ENCODE measurements at places on chromosomes 5 and 9.

GRCh38 chr5:95241635-95242034 lies 43.3 kb downstream of the MCTP1 start:
- no peak overlapping the region for H3K27ac ChIP-seq
- no peaks in the 10 kb centered on the region for H3K36me3 ChIP-seq
- H3K27me3 ChIP-seq, result no peaks in the 10 kb centered on the region
- H3K4me3 ChIP-seq, result no peak overlapping the region
- H3K4me1 ChIP-seq, result no peaks in the 10 kb centered on the region

- DNase-seq, result peak; percentile 21
- no peaks in the 10 kb centered on the region for H3K27me3 ChIP-seq
- H3K27ac ChIP-seq, result peak overlapping the region; percentile 43
- peaks cover 17% of the 10 kb centered on the region for H3K4me1 ChIP-seq
- H3K4me3 ChIP-seq, result no peak overlapping the region
These were observed 6.8 kb upstream of the CEL start for GRCh38 chr9:133054966-133055365.

DNA sequence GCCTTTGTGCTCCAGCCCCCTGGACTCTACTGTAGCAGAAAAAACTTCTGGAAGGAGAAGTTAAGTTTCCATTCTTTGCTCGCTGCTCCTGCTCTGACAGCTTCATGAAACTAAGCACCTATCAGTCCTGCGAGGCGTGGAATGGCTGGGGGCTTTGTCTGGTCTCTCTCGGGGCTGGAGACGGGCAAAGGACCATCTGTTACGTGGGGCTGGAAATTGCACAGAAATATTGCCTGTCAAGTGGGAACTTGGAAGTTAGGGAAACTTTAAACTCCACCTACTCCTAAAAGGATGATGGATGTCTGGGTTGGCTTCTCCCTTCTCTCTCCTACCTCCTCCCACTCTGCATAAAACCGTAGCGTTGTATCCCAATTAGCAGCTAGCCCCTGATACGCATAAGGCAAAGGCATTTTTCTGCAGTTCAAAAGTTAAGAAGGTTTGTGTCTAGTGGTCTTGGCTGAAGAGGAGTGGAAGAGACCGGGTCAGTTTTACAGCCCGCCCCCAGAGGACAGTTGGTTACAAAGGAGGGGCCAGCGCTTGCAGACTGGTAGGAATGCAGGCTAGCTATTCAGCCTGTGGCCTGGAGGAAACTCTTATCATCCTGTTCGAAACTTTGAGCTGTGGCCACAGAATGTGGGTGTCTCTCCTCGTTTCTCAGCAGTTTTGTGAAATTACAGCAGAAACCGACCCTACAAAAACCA lies 1.3 kb downstream of the FBXL7 start:
- DNase-seq, result peak; percentile 15
- peak overlapping the region; percentile 61 for H3K4me3 ChIP-seq
- no peaks in the 10 kb centered on the region for H3K36me3 ChIP-seq
- no peaks in the 10 kb centered on the region for H3K27me3 ChIP-seq
- H3K4me1 ChIP-seq, result peaks cover 3% of the 10 kb centered on the region
- peak overlapping the region; percentile 73 for H3K27ac ChIP-seq

GRCh38 chr9:1005043-1005667 lies 28.7 kb downstream of the DMRT3 start:
- DNase-seq, result no peak
- H3K27ac ChIP-seq, result no peak overlapping the region
- H3K27me3 ChIP-seq, result no peaks in the 10 kb centered on the region
- H3K36me3 ChIP-seq, result no peaks in the 10 kb centered on the region

DNA sequence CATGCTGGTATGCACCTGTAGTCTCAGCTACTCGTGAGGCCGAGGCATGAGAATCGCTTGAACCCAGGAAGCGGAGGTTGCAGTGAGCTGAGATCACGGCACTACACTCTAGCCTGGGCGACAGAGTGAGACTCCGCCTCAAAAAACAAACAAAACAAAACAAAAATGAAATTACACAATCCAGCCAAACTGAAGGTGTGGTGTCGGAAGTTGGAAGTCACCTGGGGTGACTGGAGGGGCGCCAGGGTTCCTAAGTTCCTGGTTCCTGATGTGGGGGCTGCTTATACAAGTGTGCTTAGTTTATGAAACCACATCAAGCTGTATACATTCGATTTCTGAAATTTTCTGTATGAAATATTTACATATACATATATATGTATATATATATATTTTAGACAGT lies 3.7 kb upstream of the DOLPP1 start:
- no peaks in the 10 kb centered on the region for H3K36me3 ChIP-seq
- DNase-seq, result no peak
- H3K4me1 ChIP-seq, result peaks cover 8% of the 10 kb centered on the region
- H3K4me3 ChIP-seq, result no peak overlapping the region

GRCh38 chr5:136676685-136677084 lies 311.3 kb upstream of the TRPC7 start:
- H3K36me3 ChIP-seq, result no peaks in the 10 kb centered on the region
- H3K27me3 ChIP-seq, result no peaks in the 10 kb centered on the region
- DNase-seq, result no peak
- no peaks in the 10 kb centered on the region for H3K4me1 ChIP-seq
- H3K27ac ChIP-seq, result no peak overlapping the region
- H3K4me3 ChIP-seq, result no peak overlapping the region

- H3K4me1 ChIP-seq, result peaks cover 3% of the 10 kb centered on the region
- no peak for DNase-seq
- H3K4me3 ChIP-seq, result no peak overlapping the region
- no peaks in the 10 kb centered on the region for H3K27me3 ChIP-seq
- no peaks in the 10 kb centered on the region for H3K36me3 ChIP-seq
These were observed 205.1 kb downstream of the ADAMTSL1 start for GRCh38 chr9:18678821-18679590.

GRCh38 chr5:138461343-138462125 lies 3.7 kb upstream of the EGR1 start:
- no peak overlapping the region for H3K4me3 ChIP-seq
- peaks cover 14% of the 10 kb centered on the region for H3K4me1 ChIP-seq
- DNase-seq, result no peak
- H3K27me3 ChIP-seq, result peaks cover 6% of the 10 kb centered on the region
- no peak overlapping the region for H3K27ac ChIP-seq

- DNase-seq, result no peak
- peaks cover 4% of the 10 kb centered on the region for H3K4me1 ChIP-seq
- H3K27me3 ChIP-seq, result no peaks in the 10 kb centered on the region
These were observed 55.0 kb downstream of the PJA2 start for GRCh38 chr5:109354761-109355160.

- no peak for DNase-seq
- H3K36me3 ChIP-seq, result no peaks in the 10 kb centered on the region
- peaks cover 16% of the 10 kb centered on the region for H3K4me1 ChIP-seq
These were observed 116.9 kb upstream of the CPEB4 start for GRCh38 chr5:173771121-173771724.

GRCh38 chr9:124215956-124216355 lies 41.8 kb upstream of the NEK6 start:
- no peak overlapping the region for H3K4me3 ChIP-seq
- no peaks in the 10 kb centered on the region for H3K4me1 ChIP-seq
- H3K27me3 ChIP-seq, result no peaks in the 10 kb centered on the region
- H3K27ac ChIP-seq, result no peak overlapping the region
- no peaks in the 10 kb centered on the region for H3K36me3 ChIP-seq

- H3K27ac ChIP-seq, result peak overlapping the region; percentile 52
- DNase-seq, result no peak
- no peak overlapping the region for H3K4me3 ChIP-seq
- no peaks in the 10 kb centered on the region for H3K27me3 ChIP-seq
These were observed 23.7 kb upstream of the PTGES start for GRCh38 chr9:129776566-129776937.

DNA sequence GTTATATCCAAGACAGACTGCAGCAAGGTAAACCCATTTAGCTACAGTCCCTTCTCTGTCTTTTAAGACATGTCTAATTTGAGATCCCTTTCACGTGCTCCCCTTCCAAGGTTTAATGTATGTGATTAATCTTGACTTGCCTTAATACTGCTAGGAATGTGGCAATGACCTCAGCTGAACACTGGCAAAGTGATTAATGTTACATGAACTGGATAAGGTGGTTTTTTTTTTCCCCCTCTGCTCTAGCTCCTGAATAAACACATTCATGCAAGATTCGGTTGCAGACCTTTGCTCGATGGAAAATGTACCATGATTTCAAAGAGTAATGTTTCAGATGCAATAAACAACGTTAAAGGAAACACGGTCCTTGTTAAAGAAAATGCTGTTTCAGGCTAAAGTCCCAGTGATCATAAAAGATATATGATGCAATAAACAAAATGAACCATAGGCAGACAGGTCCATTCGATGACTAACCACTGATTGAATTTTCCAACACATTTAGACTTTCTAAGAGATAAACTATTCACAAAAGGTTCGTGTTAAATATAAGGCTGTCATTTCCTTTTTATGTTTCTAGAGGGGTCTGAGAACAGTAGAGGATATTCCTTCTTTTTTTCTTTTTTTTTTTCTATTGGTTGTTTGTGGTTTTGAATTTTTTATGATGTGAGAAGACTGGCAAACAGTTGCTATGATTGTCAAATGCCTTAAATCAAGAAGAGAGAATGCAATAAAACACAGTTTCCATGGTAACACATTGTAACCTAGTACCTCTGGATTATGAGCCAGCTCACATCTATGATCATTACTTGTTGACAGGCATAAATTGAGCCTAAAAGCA lies 44.7 kb upstream of the ZNF608 start:
- H3K27ac ChIP-seq, result no peak overlapping the region
- H3K4me3 ChIP-seq, result no peak overlapping the region
- peaks cover 4% of the 10 kb centered on the region for H3K4me1 ChIP-seq
- H3K27me3 ChIP-seq, result no peaks in the 10 kb centered on the region

DNA sequence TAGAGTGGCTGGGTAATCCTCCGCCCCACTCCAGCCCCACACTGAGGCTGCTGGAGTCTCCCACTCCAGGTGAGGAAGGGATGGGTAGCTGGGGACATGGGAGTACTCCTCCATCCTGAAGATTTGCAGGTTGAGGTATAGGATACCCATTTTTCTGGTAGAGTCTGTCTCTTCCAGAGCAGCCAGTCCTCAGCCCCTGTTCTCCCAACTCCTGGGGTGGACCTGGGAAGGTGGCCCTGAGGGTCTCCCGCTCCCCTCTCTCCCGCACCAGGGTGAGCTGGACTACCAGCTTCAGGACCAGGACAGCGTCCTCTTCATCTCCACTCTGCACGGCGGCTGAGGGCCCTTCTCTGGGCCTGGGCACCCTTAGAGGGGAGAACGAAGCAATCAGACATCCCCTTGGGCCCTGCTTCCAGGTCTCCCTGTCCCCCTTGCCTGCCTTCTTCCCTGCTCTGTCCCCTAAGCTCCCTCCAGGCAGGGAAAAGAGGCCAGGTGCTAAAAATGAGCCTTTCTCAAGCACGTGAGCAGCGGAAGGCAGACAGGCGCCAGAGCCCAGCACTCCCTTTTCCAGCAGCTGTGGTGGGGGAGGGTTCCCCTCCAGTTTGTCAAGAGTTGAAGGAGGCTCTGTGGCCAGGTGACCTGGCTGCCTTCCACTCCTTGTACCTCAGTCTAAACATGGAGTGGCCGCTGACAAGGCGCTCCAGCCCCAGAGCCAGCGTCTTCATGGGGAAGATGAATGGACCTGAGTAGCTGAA lies 18.4 kb downstream of the URM1 start:
- H3K27ac ChIP-seq, result peak overlapping the region; percentile 5
- H3K4me3 ChIP-seq, result no peak overlapping the region
- no peaks in the 10 kb centered on the region for H3K27me3 ChIP-seq
- DNase-seq, result peak; percentile 68
- no peaks in the 10 kb centered on the region for H3K36me3 ChIP-seq

- H3K36me3 ChIP-seq, result no peaks in the 10 kb centered on the region
- no peak overlapping the region for H3K4me3 ChIP-seq
- H3K27me3 ChIP-seq, result no peaks in the 10 kb centered on the region
- DNase-seq, result no peak
- H3K4me1 ChIP-seq, result no peaks in the 10 kb centered on the region
- H3K27ac ChIP-seq, result no peak overlapping the region
These were observed 391.0 kb downstream of the TMEM232 start for GRCh38 chr5:110335361-110336066.

DNA sequence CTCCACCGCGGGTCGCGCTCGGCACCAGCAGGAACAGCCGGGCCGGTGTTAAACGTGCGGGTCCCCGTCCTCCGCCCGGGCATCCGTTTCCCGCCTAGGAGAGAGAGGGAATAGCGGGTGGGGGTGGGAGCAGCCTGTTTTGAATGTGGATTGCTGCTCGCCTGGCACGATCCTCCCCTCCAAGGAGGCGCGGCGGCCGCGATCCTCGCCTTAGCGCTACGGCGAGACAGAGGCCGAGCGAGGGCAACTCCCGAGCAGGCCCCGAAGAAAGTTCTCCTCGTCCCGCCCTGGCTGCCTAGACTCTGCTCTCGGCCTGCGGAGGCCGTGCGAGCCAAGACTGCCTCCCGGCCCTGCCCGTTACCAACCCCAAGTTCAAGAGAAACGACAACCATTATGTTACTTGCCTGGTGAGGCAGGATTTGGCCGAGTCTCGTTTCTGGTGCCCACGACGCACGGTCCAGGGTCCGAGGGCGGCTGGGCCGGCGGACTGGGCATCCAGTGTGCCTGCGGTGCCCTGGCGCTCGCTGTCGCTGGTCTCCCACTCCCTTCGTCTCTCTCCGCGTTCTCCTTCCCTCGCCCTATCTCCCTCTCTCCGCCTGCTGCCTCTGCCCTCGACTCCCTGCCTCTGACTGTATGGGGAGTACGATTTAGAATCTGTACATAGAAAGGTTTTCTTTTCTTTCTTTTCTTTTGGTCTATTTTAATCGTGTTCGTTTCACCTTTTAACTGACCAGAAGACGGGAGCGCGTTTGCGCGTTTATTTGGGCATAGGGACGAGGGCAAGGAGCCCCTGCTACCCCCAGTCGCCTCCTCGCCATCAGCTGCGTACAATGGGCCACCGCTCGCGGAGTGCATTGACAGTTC lies 724 bp downstream of the NR2F1-AS1 start:
- peaks cover 85% of the 10 kb centered on the region for H3K27me3 ChIP-seq
- no peak for DNase-seq
- no peaks in the 10 kb centered on the region for H3K36me3 ChIP-seq
- peak overlapping the region; percentile 69 for H3K4me3 ChIP-seq

DNA sequence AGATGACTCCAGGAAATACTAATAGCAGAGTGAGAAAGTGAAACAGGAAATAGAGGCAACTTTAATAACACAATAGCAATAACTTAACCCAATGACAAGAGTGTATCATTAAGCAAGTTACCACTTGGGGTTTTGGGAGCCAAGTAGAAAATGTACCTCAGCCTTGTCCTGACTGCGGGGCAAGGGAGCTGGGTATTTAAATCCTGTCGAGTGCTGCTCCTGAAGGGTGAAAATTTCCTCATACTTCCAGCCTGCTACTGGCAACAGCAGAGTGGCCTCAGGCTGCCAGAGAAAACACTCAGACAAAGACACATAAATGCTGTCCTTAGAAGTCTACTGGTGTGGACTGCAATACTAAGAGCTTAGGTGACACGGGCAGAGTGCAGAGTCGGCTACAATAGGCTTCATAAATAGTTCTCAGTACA lies 112.5 kb upstream of the EMB start:
- H3K27me3 ChIP-seq, result no peaks in the 10 kb centered on the region
- H3K36me3 ChIP-seq, result no peaks in the 10 kb centered on the region
- H3K27ac ChIP-seq, result no peak overlapping the region
- H3K4me3 ChIP-seq, result no peak overlapping the region
- no peak for DNase-seq
- no peaks in the 10 kb centered on the region for H3K4me1 ChIP-seq
